ENCODE measurements at places on chromosomes 3 and 15. TPM values are rescaled to one million over a fixed set of nuclear protein-coding genes. Genes with fewer than 3 reads are reported as not detected.

The IL5RA gene
- polyA plus RNA-seq, result 4.3 TPM

The XYLB gene
- polyA plus RNA-seq, result 5.8 TPM

The NANOGP8 gene
- polyA plus RNA-seq, result not detected

The ERICH6 gene
- polyA plus RNA-seq, result 0.93 TPM

The CIAO2A gene
- polyA plus RNA-seq, result 41.7 TPM

The EIF4E3 gene
- 26.4 TPM for polyA plus RNA-seq

The FOXB1 gene
- polyA plus RNA-seq, result 13.5 TPM

The MORC1 gene
- polyA plus RNA-seq, result 0.08 TPM

The AADAC gene
- polyA plus RNA-seq, result not detected

DNA sequence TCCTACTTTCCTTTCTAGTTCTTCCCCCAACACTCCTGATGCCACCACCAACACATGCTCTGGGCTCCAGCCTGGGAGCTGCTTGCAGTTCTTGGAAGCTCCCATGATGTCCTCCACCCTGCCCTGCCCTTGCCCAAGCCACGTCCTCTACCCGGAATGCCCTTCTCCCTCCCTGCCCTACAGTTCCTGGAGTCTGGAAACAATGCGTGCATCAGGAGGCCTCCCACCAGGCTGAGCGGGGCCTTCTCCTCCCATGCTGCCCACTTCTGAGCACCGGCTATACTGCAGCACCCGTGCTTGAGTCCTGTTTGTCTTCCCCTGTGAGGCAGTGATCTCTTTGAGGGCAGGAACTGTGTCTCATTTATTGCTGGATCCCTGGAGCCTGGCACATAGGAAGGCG is 44.6 kb downstream of the DGKG start:
- DNase-seq, result no peak

DNA sequence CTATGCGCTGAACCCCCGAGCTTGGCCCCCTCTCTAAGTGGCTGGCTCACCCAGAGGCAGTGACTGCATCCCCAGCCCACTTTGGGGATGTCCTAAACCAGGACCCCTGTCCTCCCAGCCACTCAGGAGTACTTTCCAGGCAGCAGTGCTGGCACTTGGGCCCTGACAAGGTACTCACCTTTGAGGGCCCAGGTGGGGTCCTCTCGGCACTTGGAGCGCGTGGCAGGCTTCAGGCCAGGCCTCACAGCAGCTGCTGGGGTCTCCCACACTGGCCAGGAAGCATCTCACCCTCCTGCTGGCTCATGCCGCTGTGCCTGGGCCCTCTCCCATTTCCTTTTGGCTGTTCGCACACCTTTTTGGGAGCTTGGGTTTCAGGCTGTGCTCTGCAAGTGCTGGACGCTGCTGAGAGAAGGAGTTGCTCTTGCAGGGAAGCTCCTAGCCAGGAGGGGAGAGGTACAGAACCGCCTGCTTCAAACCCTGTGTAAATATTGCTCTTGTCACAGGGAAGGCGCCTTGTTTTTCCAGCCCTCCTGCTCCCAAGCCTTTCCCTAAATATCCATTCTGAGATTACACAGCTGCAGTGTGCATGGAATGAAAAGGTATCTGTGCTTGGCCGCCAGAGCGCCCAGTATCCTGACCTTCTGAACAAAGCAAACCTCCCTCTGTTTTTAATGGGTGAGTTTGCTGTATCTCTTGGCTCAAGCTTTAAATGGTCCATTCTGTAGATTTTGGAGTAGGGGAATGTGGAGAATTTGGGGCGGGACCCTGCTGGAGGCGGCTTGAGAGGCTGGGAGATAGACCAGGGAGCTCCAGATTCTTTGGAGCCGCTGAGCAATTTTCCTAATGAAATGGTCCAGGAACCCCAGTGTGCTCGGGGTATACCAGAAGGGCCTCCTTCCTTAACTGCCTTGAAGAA is 45.6 kb downstream of the DNASE1L3 start:
- DNase-seq, result peak; percentile 84

GRCh38 chr3:58059349-58060321 is 51.4 kb downstream of the FLNB start:
- no peak for DNase-seq

- DNase-seq, result no peak
Measured at GRCh38 chr15:57205996-57206395, 170.3 kb upstream of the CGNL1 start.

- no peak for DNase-seq
Measured at GRCh38 chr3:190739641-190740185, 122.8 kb downstream of the GMNC start.

- DNase-seq, result no peak
Measured at GRCh38 chr3:66355394-66355793, 134.6 kb downstream of the SLC25A26 start.

DNA sequence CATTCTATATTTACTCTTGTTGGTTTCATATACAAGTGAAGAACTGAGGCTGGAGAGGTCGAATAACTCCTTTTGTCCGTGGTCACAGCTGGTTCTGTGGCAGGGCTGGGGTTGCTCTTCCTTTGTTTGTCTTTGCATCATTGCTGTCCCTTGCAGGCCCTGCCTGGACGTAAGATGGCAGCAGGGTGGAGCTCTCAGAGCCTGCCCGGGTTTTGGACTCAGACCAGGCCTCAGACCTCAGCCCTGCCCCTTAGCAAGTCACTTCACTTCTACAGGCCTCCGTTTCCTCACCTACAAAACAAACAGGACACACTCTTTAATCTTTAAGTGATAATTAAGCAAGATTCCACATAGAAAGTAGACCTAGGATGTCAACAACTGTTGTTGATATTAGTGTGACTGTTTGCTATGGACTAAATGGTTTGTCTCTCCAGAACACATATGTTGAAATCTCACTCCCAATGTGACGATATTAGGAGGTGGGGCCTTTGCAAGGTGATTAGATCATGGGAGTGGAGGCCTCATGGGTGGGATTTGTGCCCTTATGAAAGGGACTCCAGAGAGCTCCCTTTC is 65.6 kb upstream of the PLXNA1 start:
- no peak for DNase-seq

DNA sequence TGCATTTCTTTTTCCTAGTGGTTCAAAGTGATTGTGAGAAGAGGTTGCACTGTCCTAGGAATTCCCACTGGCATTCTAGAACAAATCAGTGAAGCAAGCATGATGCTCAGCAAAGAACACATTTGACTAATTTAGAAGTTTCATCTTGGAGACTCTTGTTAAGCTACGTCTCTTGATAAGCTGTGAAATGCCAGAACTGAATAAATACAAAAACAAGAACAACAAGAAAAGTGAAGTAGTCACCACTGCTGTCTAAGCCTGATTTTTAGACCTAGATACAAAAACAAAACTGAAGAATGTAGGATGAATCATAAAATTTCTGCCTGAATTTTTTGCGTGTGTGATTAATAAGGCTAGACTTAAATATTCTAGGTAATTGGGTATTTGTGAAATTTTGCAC is 1162.4 kb downstream of the TUSC7 start:
- no peak for DNase-seq

GRCh38 chr15:68812597-68813431 is 7.9 kb downstream of the ANP32A start:
- peak; percentile 19 for DNase-seq

GRCh38 chr3:100073714-100074307 is 40.5 kb downstream of the FILIP1L start:
- no peak for DNase-seq

DNA sequence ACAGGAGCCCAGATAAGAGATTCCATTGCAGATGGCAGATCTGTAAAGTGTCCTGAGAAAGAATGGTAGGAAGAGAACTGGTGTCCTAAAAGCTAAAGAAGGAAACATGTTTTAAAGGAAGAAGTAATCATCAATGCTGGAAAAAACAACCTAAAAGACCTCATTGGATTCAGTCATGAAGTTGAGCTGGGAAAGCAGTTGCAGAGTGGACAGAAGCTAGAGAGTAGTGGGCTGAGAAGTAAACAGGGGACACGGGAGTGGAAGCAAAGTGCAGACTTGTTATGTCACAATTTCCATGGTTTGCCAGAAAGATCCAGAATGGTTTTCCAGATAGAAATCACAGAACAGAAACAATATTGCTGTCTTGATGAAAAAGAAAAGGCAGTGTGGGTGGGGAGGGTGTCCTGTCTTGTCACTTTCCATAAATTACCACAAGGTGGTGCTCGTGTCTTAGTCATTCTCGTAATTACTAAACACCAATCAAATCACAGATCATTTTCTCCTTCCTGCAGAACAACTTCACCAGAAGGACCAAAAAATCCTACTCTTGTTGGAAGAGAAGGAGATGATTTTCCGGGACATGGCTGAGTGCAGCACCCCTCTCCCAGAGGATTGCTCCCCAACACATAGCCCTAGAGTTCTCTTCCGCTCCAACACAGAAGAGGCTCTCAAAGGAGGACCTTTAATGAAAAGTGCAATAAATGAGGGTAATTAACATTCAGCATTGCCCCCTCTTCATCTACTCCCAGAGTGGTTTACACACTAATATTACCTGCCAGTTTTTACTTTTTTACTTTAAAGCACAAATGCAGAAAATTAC is 64.5 kb downstream of the KLHL25 start:
- peak; percentile 91 for DNase-seq

- no peak for DNase-seq
Measured at GRCh38 chr3:138433892-138434275, 532 bp upstream of the ESYT3 start.

DNA sequence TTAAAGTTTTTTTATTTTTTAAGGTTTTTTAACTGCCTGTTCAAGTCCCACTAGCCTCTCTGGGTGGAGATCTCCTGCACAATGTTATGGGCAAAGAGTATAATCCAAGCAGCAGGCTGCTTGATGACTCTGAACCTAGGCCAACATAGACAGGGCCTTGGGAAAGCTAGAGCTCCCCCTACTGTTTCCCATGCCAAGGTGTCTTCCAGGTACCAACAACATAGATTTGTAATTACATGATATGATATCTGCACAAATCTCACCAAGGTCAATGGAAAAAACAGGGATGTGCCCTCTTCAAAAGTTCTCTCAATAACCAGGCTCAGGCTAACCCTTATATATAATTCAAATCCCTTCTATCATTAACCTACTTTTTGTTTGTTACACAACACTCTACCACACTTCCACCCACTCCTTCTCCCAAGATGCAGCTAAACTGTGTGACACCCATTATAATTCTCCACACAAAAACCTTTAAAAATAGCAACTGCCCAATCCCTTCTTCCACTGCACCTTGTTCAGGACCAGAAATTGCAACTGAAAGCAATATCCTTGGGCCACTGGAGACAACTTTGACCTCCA is 43.8 kb downstream of the RBM15B start:
- peak; percentile 71 for DNase-seq

- no peak for DNase-seq
Measured at GRCh38 chr3:27658741-27659140, 63.4 kb downstream of the EOMES start.

DNA sequence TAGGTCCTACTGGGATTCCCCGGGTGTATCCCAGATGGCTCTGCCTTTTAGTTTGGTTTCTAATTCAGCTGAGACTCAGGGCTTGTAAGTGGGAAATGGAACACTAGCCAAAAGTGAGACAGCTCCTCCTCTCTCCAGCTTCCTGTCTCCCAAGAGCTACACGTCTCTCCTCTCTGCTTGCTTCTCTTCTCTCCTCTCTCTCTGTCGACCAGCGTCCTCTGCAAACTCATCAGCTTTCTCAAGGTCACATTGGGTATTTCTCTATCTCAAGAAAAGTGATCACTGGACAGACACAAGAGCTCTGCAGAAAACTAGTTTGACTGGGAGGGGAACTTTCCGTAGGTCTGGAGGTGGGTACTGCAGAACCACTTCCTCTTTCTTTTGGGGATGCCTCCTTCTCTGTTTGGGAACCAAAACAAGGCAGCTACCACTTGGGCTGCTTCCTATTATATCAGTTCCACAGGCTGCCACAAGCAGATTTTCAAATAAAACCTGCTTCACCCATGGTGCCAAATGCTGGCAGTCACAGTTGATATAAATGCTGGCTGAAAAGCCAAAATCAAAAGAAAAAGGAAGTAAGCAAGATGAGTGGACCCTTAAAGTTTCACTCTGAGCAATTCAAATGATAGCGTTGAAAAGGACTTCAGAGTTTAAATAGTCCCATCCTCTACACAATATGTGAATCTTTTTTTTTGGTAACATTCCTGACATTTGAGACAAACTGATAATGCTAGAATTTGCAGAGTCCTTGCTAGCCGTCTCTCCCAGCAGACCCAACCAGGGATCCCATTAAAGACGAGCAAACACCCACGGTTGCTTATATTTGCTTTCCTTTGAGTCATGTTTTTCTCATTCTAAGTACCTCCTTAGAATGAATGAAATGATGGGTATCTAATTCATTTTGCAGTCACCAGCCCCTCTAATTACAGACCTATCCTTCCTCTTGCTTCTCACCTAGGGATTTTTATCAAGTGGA is 7.2 kb upstream of the DYNC1LI1 start:
- DNase-seq, result peak; percentile 58

DNA sequence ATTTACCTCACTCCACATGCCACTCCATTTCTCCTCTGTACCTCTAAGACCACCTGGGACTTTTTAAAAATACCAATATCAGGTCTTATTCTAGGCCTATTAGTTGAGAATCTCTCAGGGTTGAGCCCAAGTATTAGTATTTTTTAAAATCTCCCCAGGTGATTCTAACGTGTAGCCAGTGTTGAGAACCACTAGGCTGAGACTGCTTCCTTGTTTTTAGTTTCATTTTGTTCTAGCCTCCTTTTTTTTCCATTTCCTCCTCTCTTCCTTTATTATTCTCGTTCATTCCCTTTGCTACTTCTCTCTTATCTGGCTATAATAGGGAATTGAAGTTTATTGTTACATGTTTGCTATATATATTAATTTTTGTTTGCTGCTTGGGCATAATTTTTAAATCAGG is 217.8 kb upstream of the CD96 start:
- no peak for DNase-seq

GRCh38 chr3:96996009-96996408 is 181.6 kb downstream of the EPHA6 start:
- DNase-seq, result no peak

- DNase-seq, result no peak
Measured at GRCh38 chr15:29917600-29918597, 95.6 kb upstream of the TJP1 start.

DNA sequence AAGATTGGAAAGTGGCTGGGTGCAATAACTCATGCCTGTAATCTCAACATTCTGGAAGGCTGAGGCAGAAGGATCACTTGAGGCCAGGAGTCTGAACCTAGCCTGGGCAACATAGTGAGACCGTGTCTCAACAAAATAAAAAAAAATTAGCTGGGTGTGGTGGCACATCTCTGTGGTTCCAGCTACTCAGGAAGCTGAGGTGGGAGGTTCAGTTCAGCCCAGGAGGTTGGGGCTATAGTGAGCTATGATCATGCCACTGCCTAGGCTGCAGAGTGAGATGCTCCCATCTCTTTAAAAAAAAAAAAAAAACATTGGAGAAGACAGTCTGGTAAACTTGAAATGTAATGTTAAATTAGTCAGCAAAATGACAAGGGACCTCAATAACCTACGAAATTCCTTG is 57.9 kb downstream of the STAG1 start:
- DNase-seq, result no peak

GRCh38 chr3:175957427-175957826 is 1098.3 kb downstream of the NAALADL2 start:
- DNase-seq, result no peak

Data from spinal cord (tissue), 10 donors.